ENCODE measurements at places on chromosomes 6 and 20. TPM values are rescaled to one million over a fixed set of nuclear protein-coding genes. Genes with fewer than 3 reads are reported as not detected.

Gene VSX1
- not detected for polyA plus RNA-seq

Gene CPXM1
- 9.0 TPM for polyA plus RNA-seq

Gene BLCAP
- polyA plus RNA-seq = 94.1 TPM

Gene SPAG4
- polyA plus RNA-seq = 3.6 TPM

Gene CASS4
- 36.8 TPM for polyA plus RNA-seq

Gene PGC
- polyA plus RNA-seq = not detected

Gene SULF2
- 1.5 TPM for polyA plus RNA-seq

- DNase-seq = no peak
Measured at GRCh38 chr6:4908062-4908461, 95.8 kb downstream of the RPP40 start.

GRCh38 chr6:15793288-15793687 lies 130.5 kb upstream of the DTNBP1 start:
- DNase-seq = no peak

DNA sequence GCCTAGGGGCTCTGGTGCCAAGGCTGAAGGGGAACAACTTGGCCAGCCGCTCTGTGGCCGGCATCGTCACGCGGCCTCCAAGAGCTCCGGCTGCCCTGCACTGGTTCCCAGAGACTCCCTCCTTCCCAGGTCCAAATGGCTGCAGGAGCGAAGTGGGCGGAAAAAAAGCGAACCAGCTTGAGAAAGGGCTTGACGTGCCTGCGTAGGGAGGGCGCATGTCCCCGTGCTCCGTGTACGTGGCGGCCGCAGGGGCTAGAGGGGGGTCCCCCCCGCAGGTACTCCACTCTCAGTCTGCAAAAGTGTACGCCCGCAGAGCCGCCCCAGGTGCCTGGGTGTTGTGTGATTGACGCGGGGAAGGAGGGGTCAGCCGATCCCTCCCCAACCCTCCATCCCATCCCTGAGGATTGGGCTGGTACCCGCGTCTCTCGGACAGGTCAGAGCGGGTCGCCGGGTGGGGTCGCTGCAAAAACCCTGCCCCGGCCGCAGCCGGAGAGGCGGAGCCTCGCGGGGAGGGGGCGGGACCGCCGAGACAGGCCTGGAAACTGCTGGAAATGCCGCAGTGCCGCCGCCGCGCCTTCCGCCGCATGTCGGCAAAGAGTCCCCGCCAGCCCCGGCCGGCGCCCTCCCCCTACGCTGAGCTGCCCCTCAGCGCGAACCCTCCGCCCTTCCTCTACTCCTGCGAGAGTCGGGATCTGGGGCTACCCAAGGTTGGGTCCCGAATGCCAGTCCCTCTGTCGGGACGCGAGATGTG lies 814 bp upstream of the HSP90AB1 start:
- DNase-seq = peak; percentile 26

- DNase-seq = no peak
Measured at GRCh38 chr6:113595911-113596376, 261.2 kb upstream of the MARCKS start.

DNA sequence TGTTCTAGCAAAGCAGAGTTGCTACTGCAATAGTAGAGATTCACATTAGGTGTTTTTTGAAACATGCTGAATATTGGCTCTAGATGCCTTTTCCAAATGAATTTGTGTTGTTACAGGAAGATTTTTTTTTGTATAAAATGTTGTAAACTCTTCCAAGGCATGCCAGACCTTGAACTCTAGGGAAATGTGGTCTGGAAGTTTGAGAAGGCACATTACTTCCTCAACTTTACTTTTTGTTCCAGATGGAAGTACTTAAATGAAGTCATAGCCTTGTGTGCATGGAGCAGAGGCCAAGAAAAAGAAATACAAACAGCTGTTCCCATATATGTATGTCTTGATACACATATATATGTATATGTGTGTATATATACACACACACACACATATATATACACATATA lies 585.7 kb upstream of the MARCKS start:
- no peak for DNase-seq

DNA sequence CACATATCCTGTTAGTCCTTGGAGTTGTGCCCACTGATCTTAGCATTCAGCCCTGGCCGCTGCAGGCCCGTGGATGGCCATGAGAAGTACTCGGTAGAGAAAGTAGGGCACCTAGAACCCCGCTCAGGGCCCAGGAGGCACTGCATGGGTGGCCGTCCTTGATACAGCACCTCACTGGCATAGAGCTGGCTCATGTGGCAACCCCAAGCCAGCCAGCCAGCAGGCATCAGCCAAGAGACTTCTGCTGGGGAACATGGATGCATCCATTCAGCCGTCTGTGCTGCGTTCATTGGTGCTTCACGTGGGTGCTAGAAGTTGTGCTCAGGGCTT lies 10.6 kb downstream of the PYGB start:
- DNase-seq = no peak

- no peak for DNase-seq
Measured at GRCh38 chr6:118578617-118579016, 30.5 kb downstream of the PLN start.

GRCh38 chr6:166707045-166707444 lies 80.0 kb upstream of the RPS6KA2 start:
- DNase-seq = no peak

DNA sequence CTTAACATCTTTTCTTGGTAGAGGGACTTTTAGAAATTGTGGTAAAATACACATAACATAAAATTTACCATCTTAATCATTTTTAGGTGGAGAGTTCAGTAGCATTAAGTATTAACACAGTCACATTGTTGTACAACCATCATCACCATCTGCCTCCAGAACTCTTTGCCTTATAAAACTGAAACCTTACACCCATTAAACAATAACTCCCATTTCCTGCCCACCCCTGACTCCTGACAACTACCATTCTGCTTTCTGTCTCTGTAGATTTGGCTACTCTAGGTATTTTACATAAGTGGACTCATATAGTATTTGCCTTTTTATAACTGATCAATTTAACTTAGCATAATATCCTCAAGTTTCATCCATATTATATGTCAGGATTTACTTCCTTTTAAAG lies 88.7 kb downstream of the ZHX3 start:
- no peak for DNase-seq

- DNase-seq = no peak
Measured at GRCh38 chr6:1203546-1203945, 108.4 kb upstream of the FOXQ1 start.

GRCh38 chr20:4324611-4325243 lies 309.4 kb upstream of the RNF24 start:
- no peak for DNase-seq

DNA sequence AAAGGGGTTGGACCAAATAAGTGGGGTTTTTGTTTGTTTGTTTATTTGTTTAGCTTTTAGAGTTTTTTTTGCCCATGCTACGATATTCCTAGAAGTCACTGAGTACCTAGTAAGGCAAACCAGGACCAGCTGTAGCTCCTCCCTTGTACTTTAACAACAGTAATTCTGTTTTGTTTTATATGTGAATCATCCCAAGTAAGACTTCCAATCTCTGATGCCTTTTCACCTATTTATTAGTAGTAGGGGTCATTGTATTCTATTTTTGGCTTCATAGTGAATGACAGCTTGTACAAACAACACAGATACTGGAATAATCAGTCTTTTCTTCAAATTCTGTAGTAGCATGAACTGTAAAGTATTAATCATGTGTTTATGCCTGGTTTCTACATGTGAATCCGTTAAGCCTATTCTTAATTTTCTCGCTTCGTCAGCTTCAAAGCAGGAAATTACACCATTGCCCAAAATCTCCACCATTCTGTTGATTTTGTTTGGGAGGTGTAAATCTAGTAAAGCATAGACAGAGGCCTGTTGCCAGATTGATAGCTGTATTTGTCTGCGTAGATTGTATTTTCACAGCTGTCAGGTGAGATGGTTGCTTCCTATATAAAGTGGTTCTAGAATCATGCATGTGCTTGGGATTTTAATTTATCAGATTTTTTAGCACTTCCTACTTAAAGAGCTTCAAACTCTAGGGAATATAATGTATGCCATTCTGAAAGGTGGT lies 151.5 kb upstream of the FLRT3 start:
- no peak for DNase-seq

DNA sequence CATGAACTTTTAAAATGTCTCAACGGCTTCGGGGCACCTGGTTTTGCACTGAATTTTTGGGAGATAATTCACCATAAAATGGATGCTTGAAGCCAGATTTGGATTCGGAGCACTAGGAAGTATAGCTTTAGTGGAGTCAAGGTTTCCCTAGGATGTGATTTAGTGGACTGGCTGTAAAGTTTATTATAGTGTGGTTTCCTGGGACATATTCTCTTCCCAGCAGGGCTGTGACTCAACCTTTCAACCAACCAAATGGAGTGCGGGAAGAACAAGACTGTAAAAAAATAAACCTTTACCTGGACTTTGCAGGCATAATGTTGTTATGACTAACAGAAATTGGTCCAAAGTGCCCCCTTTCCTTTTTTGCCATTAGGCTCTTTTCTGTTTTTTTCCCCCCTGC lies 327.4 kb upstream of the MAN1A1 start:
- DNase-seq = no peak

DNA sequence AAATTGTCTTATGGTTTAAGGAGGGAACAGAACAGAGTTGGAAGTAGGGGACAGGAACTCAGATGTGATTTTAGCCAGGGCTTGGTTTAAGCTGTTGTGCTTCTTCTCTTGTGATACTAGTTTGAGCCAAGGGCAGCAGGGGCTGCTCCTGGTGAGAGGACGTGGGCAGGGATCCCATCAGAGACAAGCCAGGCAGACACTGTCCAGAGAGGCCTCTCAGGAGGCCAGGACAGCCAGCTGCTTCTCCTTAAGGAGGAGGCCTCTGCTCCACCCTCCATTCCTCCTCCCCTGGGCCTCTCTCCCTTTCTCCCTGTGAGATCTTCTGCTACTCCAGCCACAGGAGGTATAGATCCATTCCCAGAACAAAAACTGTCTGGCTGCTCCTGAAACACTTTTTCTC lies 108.4 kb upstream of the MLN start:
- no peak for DNase-seq

DNA sequence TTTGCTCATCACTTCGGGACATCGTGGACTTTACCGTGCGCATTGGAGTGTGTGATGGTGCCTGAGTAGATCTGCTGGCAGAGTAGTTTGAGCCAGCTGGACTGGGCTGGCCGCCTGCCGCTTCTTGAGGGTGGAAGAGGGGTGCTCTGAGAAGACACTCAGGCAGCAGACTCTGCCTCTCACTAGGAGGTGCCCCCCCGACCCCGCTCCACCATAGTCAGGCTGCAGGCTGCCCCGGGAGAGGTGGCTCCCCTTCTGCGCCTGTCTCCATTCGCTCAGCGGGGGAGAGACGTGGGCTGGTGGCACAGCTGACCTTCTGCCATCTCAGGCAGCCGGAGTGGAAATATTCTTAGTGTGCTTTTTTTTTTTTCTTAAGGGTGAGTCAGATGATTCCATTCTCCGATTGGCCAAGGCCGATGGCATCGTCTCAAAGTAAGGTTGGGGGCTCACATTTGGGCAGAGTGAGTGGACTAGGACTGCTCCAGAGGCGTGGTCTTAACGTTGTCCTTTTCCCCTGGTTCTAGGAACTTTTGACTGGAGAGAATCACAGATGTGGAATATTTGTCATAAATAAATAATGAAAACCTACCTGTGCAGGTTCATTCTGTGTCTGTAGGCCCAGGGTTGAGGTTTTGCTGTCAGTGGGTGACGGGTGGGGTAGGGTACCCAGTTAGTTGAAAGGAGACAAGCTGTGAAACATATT lies 1.2 kb downstream of the RPS21 start:
- DNase-seq = no peak

DNA sequence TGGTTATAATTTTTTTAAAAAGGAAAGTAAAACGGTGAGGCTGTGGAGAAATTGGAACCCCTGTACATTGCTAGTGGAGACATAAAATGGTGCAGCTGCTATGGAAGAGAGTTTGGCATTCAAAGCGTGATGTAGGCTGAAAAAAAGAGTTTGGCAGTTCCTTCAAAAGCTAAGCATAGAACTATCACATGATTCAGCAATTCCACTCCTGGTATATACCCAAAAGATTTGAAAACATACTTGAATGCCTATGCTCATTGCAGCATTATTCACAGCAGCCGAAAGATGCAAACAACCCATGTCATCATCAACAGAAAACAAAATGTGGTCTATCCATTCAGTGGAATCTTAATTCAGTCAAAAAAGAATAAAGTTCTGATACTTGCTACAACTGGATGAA lies 4.5 kb upstream of the SGK2 start:
- no peak for DNase-seq
